ENCODE measurements at places on chromosomes 6 and 20.

- peaks cover 39% of the 10 kb centered on the region for H3K4me1 ChIP-seq
- H3K4me3 ChIP-seq: peak overlapping the region; percentile 87
- no peak for DNase-seq
- peaks cover 19% of the 10 kb centered on the region for H3K36me3 ChIP-seq
- H3K27me3 ChIP-seq: no peaks in the 10 kb centered on the region
These were observed 742 bp upstream of the CEP85L start for GRCh38 chr6:118652051-118652615.

DNA sequence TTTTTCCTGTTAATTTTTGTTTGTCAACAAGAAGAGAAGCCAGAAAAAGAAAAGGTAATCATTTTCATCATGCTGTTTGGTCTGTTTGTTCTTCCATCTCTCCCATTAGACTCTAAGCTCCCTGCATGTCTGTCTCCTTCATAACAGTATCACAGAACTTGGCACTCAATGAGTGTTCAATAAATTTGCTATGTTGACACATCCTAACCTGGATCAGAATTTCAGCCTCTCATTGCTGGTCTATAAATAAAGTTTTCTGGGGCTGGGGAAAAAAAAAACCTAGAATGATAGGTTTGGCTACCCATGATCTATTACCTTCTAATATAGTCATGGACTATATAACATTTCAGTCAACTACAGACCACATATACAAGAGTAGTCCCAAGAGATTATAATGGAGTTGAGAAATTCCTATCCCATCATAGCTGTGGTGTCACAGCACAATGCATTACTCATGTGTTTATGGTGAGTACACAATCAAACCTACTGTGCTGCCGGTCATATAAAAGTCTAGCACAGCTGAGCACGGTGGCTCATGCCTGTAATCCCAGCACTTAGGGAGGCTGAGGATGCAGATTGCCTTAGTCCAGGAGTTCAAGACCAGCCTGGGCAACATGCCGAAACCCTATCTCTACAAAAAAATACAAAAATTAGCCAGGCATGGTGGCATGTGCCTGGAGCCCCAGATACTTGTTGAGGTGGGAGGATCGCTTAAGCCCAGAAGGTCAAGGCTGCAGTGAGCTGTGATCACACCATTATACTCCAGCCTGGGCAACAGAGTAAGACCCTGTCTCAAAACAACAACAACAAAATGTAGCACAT, 5.9 kb downstream of the NUDT3 start:
- H3K4me3 ChIP-seq: no peak overlapping the region
- H3K36me3 ChIP-seq: no peaks in the 10 kb centered on the region
- DNase-seq: no peak
- H3K4me1 ChIP-seq: peaks cover 8% of the 10 kb centered on the region
- no peak overlapping the region for H3K27ac ChIP-seq
- H3K27me3 ChIP-seq: no peaks in the 10 kb centered on the region

- H3K36me3 ChIP-seq: no peaks in the 10 kb centered on the region
- DNase-seq: no peak
- H3K27me3 ChIP-seq: no peaks in the 10 kb centered on the region
- H3K4me3 ChIP-seq: no peak overlapping the region
- no peaks in the 10 kb centered on the region for H3K4me1 ChIP-seq
These were observed 452.1 kb upstream of the POU3F2 start for GRCh38 chr6:98382246-98382645.

DNA sequence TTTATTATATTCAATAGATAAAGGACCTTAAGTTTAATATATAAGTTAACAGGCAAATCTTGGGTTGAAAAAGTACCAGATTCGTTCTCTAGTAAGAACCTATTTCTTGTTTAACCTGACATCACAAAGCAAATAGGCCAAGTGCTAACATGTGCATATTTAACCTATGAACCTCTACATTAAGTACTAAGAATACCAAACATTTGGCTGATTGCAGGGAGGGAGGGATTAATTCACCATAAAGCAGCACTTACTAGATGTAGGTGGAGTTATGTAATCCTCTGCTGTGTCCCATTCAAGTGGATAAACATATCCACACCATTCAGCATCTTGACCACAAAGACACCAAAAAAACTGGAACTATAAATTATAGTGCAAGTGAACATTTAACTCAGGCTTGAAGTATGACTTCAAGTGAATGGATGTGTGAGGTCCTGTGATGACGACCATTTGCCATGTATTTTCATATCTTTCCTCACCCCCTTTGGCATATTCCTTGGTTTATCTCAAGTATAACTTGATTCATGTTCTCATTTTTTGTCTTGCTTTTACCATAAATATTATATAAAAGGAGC, 10.2 kb downstream of the STX11 start:
- peaks cover 14% of the 10 kb centered on the region for H3K4me1 ChIP-seq
- no peak overlapping the region for H3K27ac ChIP-seq
- peaks cover 36% of the 10 kb centered on the region for H3K36me3 ChIP-seq
- no peak for DNase-seq

DNA sequence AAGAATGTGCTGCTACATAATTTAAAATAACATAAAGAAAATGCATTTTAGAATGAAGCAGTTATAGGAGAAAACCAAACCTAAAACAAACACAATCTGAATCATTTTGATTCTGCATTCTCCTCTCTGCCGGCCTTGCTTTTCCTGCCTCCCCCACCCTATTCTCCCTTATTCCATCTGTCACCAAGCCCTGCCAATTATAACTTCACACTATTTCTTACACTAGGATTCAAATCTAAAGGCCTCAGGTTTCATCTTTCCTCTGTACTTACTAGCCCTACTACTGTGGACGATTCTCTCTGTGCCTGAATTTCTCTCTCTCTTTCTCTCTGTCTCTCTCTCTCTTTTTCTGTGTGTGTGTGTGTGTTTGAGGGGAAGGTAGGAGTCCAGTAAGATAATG, 18.7 kb upstream of the PRIM2 start:
- H3K36me3 ChIP-seq: no peaks in the 10 kb centered on the region
- H3K4me1 ChIP-seq: no peaks in the 10 kb centered on the region
- no peak overlapping the region for H3K4me3 ChIP-seq
- H3K27ac ChIP-seq: no peak overlapping the region

GRCh38 chr6:152318278-152318677, 318.9 kb downstream of the SYNE1 start:
- H3K4me1 ChIP-seq: peaks cover 7% of the 10 kb centered on the region
- no peak for DNase-seq
- no peak overlapping the region for H3K4me3 ChIP-seq
- H3K36me3 ChIP-seq: no peaks in the 10 kb centered on the region
- peaks cover 15% of the 10 kb centered on the region for H3K27me3 ChIP-seq
- H3K27ac ChIP-seq: no peak overlapping the region

GRCh38 chr20:51931371-51931781, 129.1 kb upstream of the SALL4 start:
- H3K4me3 ChIP-seq: no peak overlapping the region
- no peak overlapping the region for H3K27ac ChIP-seq
- H3K36me3 ChIP-seq: no peaks in the 10 kb centered on the region
- no peak for DNase-seq
- H3K4me1 ChIP-seq: peaks cover 3% of the 10 kb centered on the region
- H3K27me3 ChIP-seq: peaks cover 3% of the 10 kb centered on the region

DNA sequence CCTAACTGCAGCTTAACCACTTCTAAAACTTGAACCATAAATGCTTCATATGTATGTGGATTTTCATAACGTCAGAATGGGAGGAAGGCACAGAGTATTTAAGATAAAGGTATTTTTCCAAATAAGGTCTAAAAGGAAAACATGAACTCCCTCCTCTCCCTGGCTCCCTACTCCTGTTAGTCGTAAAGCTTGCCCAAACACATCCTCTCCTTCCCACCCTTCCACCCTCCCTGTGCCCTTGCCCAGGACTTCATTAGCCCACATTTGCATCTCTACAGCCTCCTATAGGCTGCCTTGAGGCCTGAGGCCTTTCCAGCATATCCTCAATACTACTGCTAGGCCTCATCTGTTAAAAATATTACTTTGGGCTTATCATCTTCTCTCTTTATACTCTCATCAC, 17.1 kb upstream of the SMIM13 start:
- DNase-seq: no peak
- H3K27me3 ChIP-seq: peaks cover 16% of the 10 kb centered on the region
- H3K4me1 ChIP-seq: no peaks in the 10 kb centered on the region
- H3K27ac ChIP-seq: no peak overlapping the region
- no peaks in the 10 kb centered on the region for H3K36me3 ChIP-seq
- no peak overlapping the region for H3K4me3 ChIP-seq

DNA sequence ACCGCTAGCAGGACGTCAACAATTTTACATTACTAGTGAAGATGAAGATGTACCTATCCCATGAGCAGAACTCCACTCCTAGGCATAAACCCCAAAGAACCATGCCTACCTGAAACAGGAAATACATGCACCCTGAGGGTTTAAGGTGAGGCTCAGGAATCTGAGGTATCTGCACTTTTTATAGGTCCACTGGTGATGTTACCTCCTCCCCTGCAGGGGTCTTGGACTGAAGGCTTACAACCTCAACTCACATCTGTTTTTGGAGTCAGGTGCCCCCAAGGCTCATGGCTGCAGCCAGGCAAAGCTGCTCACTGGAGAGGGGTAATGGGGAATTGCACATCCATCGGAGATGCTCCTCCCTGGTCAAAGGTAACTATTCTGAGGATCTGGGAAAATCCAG, 132.5 kb upstream of the TRAF3IP2 start:
- H3K4me3 ChIP-seq: no peak overlapping the region
- no peak for DNase-seq
- H3K36me3 ChIP-seq: peaks cover 60% of the 10 kb centered on the region
- H3K27me3 ChIP-seq: no peaks in the 10 kb centered on the region
- H3K4me1 ChIP-seq: peaks cover 54% of the 10 kb centered on the region

DNA sequence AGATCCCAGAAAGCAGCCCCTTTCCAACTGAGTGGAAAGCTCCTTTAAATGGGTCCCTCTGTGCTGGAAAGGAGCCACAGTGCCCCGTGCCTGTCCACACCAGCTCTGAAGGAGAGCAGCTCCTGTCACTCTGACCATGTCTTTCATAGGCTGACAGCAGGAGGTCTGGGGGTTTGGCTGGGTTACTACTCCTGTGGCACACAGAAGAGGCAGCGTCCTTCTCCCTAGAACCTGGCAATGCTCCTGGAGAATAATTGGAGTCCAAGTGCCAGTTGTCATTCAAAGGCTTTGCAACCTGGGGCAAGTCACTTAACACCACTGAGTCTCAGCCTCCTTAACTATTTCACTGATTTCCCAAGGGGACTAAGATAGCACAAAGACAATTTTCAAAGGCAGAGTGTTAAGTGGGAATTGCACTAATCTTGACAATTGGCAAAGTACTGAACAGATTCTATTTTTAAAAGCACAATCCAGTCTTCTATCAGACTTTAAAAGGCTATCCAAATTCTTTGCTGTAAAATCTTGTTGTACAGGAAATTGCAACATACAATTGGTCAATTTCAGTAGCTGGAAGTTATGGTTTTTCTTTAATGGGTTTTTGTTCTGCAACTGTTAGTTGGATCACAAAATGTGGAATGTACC, 457.2 kb downstream of the KIF16B start:
- H3K4me3 ChIP-seq: no peak overlapping the region
- no peaks in the 10 kb centered on the region for H3K27me3 ChIP-seq
- no peak overlapping the region for H3K27ac ChIP-seq
- no peak for DNase-seq
- H3K4me1 ChIP-seq: no peaks in the 10 kb centered on the region
- H3K36me3 ChIP-seq: no peaks in the 10 kb centered on the region

- no peak for DNase-seq
- H3K36me3 ChIP-seq: no peaks in the 10 kb centered on the region
- H3K4me3 ChIP-seq: no peak overlapping the region
These were observed 5.4 kb upstream of the FOXF2 start for GRCh38 chr6:1383729-1384548.

DNA sequence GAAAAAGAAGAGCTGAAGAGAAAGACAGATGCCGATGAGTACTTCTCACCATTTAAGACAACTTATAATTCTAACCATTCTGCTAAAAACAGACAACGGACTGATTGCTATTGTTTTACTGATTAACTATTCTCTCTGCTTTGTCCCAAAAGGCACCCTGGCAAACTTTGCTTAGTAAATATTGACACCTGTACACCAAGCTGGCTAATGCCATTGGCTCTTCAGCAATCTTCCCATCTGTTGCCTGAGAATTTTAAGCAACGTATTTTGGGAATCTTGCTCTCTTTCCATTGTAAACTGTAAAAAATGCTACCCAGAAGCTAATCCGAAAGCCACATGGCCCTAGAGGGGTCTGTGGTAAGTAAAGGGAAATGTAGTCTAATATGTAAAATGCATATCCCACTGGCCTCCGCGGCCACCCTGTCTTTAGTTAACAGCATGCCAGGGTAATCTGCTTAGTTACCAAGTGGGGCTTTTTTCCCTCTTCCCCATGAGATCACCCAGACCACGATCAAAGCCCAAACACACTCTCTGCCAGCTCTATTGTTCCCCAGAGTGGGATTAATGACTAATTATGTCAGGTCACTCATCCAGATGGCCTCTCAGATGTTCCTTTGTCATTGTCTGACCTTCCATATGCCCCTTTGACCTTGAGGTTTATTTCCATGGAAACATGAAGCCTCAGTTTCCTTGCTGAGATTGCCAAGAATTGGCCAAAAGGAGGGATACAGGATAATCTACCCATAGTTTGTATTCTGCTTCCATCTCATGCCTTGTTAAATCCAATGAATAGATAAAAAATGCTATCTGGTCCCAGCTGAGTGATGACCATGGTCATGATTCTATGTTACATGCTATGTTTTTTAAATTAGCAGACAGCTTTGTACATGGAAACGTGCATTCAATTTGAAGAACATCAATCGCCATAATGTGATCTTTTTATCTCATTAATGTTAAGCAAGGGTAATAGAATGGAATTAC, 216.4 kb upstream of the MCHR2 start:
- DNase-seq: no peak
- H3K4me3 ChIP-seq: no peak overlapping the region
- H3K27ac ChIP-seq: no peak overlapping the region
- no peaks in the 10 kb centered on the region for H3K27me3 ChIP-seq

Measured in activated naive CD8-positive, alpha-beta T cell treated with anti-CD3 and anti-CD28 coated beads, Interleukin-2, amount 10 ng/mL, durations not matched to agents 7 days and 5 days (primary cell).